ENCODE measurements at places on chromosomes 4 and X. TPM values are rescaled to one million over a fixed set of nuclear protein-coding genes. Genes with fewer than 3 reads are reported as not detected.

Gene NLGN3
- 1.4 TPM for total RNA-seq

Gene SLC26A1
- 0.65 TPM for total RNA-seq

Gene TLR1
- total RNA-seq: 17.2 TPM

Gene KDR
- total RNA-seq: not detected

Gene SMR3B
- not detected for total RNA-seq

GRCh38 chr4:10007793-10008608, 13.3 kb downstream of the SLC2A9 start:
- no peak overlapping the region for H3K4me3 ChIP-seq
- no peaks in the 10 kb centered on the region for H3K27me3 ChIP-seq
- DNase-seq: no peak
- H3K27ac ChIP-seq: no peak overlapping the region
- H3K4me1 ChIP-seq: peaks cover 43% of the 10 kb centered on the region

DNA sequence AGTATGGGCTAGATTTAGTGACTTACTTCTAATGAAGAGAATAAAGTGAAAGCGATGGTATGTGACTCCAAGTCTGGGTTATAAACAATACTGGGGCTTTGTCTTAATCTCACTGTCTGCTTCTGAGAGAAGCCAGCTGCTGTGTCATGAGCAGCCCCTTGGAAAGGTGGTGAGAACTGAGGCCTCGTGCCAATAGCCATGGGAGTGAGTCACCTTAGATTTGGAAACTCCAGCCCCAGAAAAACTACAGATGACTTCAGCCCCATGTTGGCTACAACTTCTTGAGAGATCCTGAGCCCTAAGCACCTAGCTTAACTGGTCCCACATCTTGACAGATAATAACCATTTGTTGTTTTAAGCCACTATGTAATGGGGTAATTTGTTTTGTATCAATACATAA, 77.6 kb downstream of the CWH43 start:
- H3K4me3 ChIP-seq: no peak overlapping the region
- DNase-seq: no peak
- no peak overlapping the region for H3K27ac ChIP-seq
- no peaks in the 10 kb centered on the region for H3K36me3 ChIP-seq

DNA sequence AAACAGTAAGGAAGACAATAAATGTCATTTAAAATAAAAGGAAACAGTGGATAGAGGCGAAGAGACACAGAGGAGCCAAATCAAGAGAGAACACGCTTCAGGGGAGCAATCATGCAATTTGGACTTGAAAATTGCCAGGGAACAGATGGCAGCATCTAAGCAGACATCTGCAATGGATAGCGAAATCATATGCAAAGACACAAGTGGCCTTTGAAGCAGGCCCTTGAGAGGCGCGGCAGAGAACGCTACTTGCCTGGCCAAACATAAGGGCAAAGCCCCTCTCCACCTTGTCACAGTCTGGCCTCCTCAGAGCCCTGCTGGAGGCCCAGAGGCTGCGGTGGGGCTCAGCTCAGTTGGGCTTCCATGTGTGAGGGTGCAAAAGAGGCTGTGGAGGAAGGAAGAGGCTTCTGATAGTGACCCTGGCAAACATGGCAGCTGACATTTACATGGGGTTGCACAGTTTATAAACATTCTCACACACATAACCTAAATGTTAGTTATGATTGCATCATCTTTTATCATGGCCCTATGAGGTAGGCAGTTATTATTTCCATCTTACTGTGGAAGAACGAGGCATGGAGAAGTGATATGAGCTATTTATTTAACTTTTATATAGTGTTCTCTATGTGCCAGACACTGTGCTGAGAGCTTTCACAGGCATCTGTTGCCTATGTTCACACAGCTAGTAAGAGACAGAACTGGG, 18.3 kb downstream of the ADGRG4 start:
- no peaks in the 10 kb centered on the region for H3K36me3 ChIP-seq
- no peaks in the 10 kb centered on the region for H3K27me3 ChIP-seq
- no peaks in the 10 kb centered on the region for H3K4me1 ChIP-seq
- no peak overlapping the region for H3K4me3 ChIP-seq
- no peak overlapping the region for H3K27ac ChIP-seq
- DNase-seq: no peak

- no peaks in the 10 kb centered on the region for H3K4me1 ChIP-seq
- no peaks in the 10 kb centered on the region for H3K36me3 ChIP-seq
- DNase-seq: no peak
- H3K4me3 ChIP-seq: no peak overlapping the region
- no peak overlapping the region for H3K27ac ChIP-seq
- no peaks in the 10 kb centered on the region for H3K27me3 ChIP-seq
Observed at GRCh38 chr4:73860181-73860580, 7.1 kb downstream of the PF4V1 start.

DNA sequence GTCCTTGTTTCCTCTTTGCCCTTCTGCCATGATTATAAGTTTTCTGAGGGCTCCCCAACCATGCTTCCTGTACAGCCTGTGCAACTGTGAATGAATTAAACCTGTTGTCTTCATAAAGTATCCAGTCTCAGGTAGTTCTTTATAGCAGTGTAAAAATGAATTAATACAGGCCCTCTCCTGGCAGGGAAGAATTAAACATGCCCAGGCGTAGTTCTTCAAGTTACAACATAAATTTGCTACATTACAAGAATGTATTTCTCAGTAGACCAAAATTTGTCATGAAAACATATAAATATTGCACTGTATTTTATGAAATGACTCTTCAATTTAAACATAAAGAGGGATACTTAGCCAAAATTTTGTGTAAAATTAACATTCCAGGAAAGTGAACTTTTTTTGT, 1089.9 kb upstream of the PCDH10 start:
- H3K27me3 ChIP-seq: no peaks in the 10 kb centered on the region
- H3K36me3 ChIP-seq: no peaks in the 10 kb centered on the region
- no peak overlapping the region for H3K27ac ChIP-seq
- H3K4me3 ChIP-seq: no peak overlapping the region
- no peak for DNase-seq

DNA sequence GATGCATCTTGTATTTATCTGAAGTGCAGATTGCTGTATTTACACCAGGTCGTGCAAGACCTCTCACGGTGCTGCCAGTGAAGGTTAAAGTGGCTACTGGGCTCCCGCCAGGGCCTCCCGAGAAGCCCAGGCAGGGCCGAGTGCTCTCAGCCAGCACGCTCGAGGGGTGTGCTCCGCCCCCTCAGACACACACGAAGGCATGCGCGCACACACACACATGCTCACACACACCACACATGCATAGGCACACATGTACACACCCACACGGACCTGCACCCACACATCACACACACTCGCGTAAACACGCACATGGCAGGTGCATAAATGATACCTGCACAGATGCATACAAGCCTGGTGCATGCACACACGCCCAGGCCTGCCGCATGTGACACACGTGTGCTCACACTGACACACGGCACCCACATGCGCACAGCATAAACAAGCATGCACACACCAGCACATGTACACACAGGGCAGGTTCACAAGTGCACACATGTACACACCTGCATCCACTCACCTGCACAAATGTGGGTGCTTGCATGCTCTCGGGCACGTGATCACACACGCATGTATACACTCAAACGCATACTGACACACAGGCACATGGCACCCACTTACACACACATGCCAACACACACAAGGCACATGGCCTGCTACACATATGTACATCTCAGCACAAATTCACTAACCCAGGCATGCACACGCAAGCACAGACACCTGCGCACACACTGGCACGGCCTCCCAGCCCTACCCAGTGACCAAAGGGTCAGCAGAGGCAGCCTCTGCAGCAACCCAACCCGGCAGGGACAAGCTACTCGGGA, 71.6 kb downstream of the FAM53A start:
- no peaks in the 10 kb centered on the region for H3K27me3 ChIP-seq
- no peak overlapping the region for H3K27ac ChIP-seq
- no peak overlapping the region for H3K4me3 ChIP-seq
- H3K36me3 ChIP-seq: no peaks in the 10 kb centered on the region
- no peak for DNase-seq
- peaks cover 8% of the 10 kb centered on the region for H3K4me1 ChIP-seq

GRCh38 chr4:85956293-85956945, 403.4 kb downstream of the MAPK10 start:
- peaks cover 3% of the 10 kb centered on the region for H3K27me3 ChIP-seq
- DNase-seq: no peak
- H3K4me1 ChIP-seq: no peaks in the 10 kb centered on the region
- H3K4me3 ChIP-seq: no peak overlapping the region
- no peak overlapping the region for H3K27ac ChIP-seq

GRCh38 chr4:16297003-16297402, 70.7 kb upstream of the TAPT1 start:
- DNase-seq: no peak
- H3K27me3 ChIP-seq: no peaks in the 10 kb centered on the region
- no peak overlapping the region for H3K27ac ChIP-seq
- no peaks in the 10 kb centered on the region for H3K36me3 ChIP-seq
- no peaks in the 10 kb centered on the region for H3K4me1 ChIP-seq

DNA sequence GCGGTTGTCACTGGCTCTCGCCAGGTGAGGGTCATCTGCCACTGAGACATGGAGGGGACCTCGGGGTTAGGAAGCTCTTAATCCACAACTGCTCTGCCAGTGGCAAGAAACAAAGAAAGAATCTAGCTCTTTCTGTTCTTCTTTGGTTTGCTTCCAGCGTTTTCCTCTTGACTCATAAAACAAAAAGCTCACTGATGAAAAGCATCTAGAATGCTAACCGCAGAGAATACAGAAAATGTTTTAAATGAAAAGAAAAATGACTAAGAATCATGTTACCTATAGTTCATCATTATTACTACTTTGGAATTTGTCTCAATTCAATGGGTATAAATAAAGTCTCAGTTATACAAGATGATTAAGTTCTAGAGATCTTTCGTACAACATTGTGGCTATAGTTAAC, 274.8 kb upstream of the TENM3 start:
- DNase-seq: no peak
- H3K27ac ChIP-seq: no peak overlapping the region
- no peak overlapping the region for H3K4me3 ChIP-seq

GRCh38 chr4:6964858-6965257, 55.2 kb downstream of the TBC1D14 start:
- H3K4me3 ChIP-seq: no peak overlapping the region
- H3K36me3 ChIP-seq: peaks cover 3% of the 10 kb centered on the region
- DNase-seq: no peak
- no peaks in the 10 kb centered on the region for H3K27me3 ChIP-seq

GRCh38 chr4:160129439-160129838, 1026.6 kb downstream of the RAPGEF2 start:
- H3K27me3 ChIP-seq: no peaks in the 10 kb centered on the region
- DNase-seq: no peak
- H3K4me1 ChIP-seq: no peaks in the 10 kb centered on the region
- no peaks in the 10 kb centered on the region for H3K36me3 ChIP-seq
- no peak overlapping the region for H3K27ac ChIP-seq
- H3K4me3 ChIP-seq: no peak overlapping the region

GRCh38 chr4:71866212-71866885, 82.5 kb upstream of the GC start:
- no peaks in the 10 kb centered on the region for H3K27me3 ChIP-seq
- DNase-seq: no peak
- H3K27ac ChIP-seq: no peak overlapping the region
- no peaks in the 10 kb centered on the region for H3K4me1 ChIP-seq
- H3K4me3 ChIP-seq: no peak overlapping the region

GRCh38 chrX:134469486-134469885, 9.5 kb downstream of the HPRT1 start:
- H3K4me1 ChIP-seq: peaks cover 5% of the 10 kb centered on the region
- no peaks in the 10 kb centered on the region for H3K27me3 ChIP-seq
- peaks cover 6% of the 10 kb centered on the region for H3K36me3 ChIP-seq
- no peak for DNase-seq

DNA sequence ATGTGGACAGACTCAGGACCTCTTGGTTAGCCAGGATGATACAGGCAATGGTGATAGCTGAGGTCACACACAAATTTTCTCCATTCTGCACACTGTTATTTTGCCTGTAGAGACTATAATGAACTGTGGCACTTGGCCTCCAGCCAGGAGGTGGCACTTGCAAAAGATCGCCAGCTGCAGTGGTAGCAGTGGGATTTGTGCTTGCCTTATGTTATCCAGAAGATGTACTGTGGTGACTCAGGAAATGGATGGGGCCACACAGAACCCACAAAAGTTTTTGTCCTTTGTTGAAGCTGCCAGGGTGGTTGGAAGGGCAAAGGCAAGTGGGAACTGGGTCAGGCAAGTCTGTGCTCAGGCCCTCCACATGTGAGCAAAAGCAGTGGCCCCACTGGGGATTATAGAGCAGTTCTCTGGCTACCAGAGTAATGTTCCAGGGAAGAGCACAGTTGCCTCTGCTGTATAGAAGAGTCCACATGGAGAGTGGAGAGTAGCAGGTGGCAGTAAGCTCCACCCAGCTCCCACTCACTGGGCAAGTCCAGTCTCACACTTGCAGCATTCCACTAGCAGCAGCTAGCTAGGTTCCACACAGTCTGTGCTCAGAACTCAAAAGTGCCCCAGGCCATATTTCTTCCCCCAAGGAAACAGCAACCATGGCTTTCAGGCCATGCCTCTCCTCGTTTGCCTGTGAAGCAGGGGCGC, 5.9 kb upstream of the C4orf17 start:
- H3K4me3 ChIP-seq: no peak overlapping the region
- peaks cover 23% of the 10 kb centered on the region for H3K4me1 ChIP-seq
- H3K27ac ChIP-seq: no peak overlapping the region
- H3K27me3 ChIP-seq: no peaks in the 10 kb centered on the region
- DNase-seq: no peak

- peaks cover 2% of the 10 kb centered on the region for H3K4me1 ChIP-seq
- no peaks in the 10 kb centered on the region for H3K36me3 ChIP-seq
- H3K27ac ChIP-seq: no peak overlapping the region
- H3K4me3 ChIP-seq: no peak overlapping the region
Observed at GRCh38 chr4:120881351-120881750, 41.2 kb downstream of the PRDM5 start.

DNA sequence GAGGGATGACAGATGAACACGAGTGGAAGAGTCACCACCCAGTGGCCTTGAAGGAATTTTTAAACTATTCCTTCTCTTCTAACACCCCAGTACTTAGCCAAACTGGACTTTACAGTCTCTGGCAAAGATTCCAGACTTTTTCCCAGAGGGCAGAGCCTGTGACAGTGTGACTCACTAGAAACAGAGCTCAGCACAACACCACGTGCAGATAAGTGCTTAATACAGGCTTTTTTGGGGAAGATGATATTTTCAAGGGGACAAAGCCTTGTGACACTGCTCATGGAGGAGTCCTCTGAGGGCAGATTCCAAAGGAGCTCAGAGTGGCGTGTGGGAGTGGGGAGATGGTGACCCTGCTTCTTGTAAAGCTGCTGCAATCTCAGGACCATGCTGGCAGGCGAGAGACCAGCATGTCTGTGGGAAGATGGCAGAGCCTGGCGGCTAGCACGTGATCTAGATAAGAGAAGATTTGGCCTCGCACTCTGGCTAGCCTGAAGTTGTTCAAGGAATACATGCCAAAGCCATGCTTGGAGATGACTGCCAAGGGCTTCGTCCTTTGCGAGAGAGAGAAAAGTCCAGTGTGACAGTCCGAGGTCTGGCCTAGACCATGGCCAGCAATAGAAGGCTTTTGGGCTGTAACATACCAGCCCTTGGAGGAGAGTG, 2.4 kb downstream of the RAB33A start:
- H3K27ac ChIP-seq: peak overlapping the region; percentile 89
- peak overlapping the region; percentile 94 for H3K4me3 ChIP-seq
- H3K4me1 ChIP-seq: peaks cover 31% of the 10 kb centered on the region
- H3K36me3 ChIP-seq: peaks cover 11% of the 10 kb centered on the region
- no peaks in the 10 kb centered on the region for H3K27me3 ChIP-seq

- peaks cover 2% of the 10 kb centered on the region for H3K4me1 ChIP-seq
- no peaks in the 10 kb centered on the region for H3K27me3 ChIP-seq
- H3K4me3 ChIP-seq: no peak overlapping the region
- H3K27ac ChIP-seq: no peak overlapping the region
- peaks cover 12% of the 10 kb centered on the region for H3K36me3 ChIP-seq
Observed at GRCh38 chr4:87377816-87378215, 13.2 kb downstream of the HSD17B11 start.

GRCh38 chrX:101386542-101386885, 523 bp upstream of the BTK start:
- no peak for DNase-seq
- peaks cover 4% of the 10 kb centered on the region for H3K36me3 ChIP-seq
- H3K4me1 ChIP-seq: peaks cover 14% of the 10 kb centered on the region
- no peaks in the 10 kb centered on the region for H3K27me3 ChIP-seq
- H3K4me3 ChIP-seq: no peak overlapping the region
